Fibroblast of lung (primary cell): ENCODE measurements at places on chromosomes 5 and 9. TPM values are rescaled to one million over a fixed set of nuclear protein-coding genes. Genes with fewer than 3 reads are reported as not detected.

The PIK3R1 gene
- total RNA-seq: 25.2 and 36.3 TPM in 2 replicates

The HTR4 gene
- not detected in 2 replicates for total RNA-seq

The UGT3A2 gene
- total RNA-seq: not detected in 2 replicates

The GKAP1 gene
- total RNA-seq: 2.6 TPM in 2 replicates

The MSX2 gene
- 1.0 and 1.3 TPM in 2 replicates for total RNA-seq

The GDF9 gene
- total RNA-seq: under 0.01 and 0.17 TPM in 2 replicates

The GPR21 gene
- 0.66 and 1.0 TPM in 2 replicates for total RNA-seq

The GABRA1 gene
- not detected in 2 replicates for total RNA-seq

The PHF24 gene
- total RNA-seq: under 0.01 and 0.17 TPM in 2 replicates

The CARTPT gene
- total RNA-seq: not detected in 2 replicates

GRCh38 chr5:72021651-72022357, 85.5 kb upstream of the MAP1B start:
- DNase-seq: no peak

- peak; percentile 12 for DNase-seq
Observed at GRCh38 chr9:31136524-31136923, 1247.9 kb upstream of the ACO1 start.

- DNase-seq: no peak
Observed at GRCh38 chr9:23822261-23823169, 3.5 kb downstream of the ELAVL2 start.

GRCh38 chr9:83379045-83379444, 159.2 kb downstream of the FRMD3 start:
- no peak for DNase-seq

- DNase-seq: no peak
Observed at GRCh38 chr5:68268101-68268851, 52.7 kb downstream of the PIK3R1 start.

DNA sequence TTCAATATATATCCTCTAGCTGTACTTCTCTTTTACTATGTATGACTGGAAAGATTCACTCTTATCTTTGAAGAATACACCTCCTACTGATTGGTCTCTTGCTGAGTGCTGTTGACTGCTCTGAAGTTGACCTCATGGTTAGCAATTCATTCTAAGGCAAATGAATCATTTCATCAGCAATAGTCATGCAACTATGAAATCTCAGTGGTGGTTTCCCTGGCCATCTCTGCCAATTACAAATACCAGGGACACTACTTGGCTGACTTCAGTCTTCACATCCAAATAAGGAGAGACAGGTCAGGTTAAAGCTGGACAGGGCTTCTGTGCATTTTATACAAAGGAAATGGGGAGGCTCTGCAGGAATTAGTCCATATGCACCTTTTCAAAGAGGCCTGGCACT, 333.5 kb upstream of the ACTBL2 start:
- DNase-seq: peak; percentile 99

DNA sequence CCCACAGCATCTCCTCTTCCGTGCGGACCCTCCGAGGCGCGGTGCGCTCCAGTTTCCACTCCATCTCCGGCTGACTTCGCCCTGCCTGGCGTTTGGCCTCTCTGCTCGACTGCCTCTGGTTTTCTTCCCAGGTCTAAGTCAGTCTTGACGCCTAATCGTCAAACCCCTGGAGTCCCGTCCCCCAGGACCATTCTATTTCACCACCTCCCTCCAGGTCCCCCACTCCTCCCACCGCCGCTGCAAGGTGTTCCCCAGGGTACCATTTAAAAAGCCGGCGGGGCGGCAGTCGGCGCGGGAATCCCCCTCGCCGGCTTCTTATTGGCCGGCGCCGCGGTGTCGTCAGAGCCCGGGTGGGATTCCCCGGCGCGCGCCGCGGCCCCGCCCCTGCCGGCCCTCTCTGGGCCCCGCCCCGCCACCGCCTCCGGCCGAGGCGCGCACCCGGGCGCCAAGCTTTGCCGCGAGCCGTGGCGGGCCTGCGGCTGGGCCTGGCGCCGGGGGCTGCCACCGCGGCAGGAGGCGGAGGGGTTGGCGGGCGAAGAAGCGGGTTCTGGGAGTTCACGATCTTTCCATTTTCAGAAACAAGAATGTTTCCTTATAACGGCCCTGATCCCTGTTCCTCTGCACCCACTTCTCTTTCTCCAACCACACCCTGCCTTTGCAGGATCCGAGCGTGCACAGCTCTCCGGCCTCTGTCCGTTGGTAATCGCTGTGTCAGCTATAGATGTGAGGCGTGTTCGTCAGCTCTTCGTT, at the start of gene CDC20B:
CDC20B (minus strand) TSS at position 241 of the 750 bp plus-strand sequence; CDS start at position 64, 177 bp downstream.
- DNase-seq: peak; percentile 60

DNA sequence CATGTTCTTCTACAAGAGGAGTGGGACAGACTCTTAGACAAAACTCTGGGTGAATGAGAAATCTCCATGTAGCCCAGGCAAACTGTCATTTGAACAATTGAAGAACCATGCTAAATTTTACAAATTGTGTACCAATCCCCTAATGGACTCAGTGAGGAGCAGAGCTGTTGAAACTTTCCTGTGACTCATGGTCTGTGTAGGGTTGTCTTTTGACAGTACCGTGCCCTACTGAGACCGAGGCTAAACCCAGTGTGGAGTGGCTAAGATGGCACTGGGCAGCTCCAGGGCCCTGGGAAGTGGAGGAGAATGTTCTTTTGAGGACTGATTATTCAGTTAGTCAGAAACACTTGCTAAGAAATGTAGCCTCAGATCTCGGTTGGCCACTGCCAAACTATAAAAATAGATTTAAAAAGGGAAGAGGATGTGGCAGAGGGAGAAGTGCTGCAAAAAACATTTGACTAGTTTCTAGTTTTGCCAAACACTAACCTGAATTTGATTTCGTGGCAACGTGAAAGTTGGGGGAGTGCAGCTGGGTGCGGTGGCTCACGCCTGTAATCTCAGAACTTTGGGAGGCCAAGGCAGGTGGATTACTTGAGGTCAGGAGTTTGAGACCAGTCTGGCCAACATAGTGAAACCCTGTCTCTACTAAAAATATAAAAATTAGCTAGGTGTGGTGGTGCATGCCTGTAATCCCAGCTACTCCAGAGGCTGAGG, 24.7 kb downstream of the POU4F3 start:
- no peak for DNase-seq

DNA sequence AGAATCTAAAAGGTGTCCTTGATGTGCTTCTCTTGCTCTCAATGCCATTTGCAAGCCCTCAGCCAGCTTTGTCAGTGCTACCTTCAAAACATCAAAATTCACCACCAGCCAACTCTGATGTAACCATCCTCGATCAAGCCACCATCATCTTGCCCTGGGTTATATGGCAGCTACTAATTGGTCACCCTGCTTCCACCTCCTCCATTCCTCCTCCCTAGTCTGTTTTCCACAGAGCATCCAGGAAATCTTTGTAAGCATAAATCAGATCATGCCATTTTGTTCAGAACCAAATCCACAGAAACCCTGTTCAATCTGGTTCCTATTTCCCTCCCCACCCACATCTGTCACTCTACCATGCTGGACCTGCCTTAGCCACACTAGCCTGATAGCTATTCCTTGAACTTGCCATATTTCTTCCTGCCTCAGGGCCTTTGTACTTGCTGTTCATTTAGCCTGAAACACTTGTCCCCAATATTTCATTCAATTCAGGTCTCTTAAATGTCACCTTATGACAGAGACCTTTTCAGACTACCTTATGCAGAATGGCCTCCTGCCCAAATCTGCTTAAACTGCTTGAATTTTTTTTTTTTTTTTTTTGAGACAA, 1.9 kb upstream of the B4GALT1 start:
- no peak for DNase-seq

DNA sequence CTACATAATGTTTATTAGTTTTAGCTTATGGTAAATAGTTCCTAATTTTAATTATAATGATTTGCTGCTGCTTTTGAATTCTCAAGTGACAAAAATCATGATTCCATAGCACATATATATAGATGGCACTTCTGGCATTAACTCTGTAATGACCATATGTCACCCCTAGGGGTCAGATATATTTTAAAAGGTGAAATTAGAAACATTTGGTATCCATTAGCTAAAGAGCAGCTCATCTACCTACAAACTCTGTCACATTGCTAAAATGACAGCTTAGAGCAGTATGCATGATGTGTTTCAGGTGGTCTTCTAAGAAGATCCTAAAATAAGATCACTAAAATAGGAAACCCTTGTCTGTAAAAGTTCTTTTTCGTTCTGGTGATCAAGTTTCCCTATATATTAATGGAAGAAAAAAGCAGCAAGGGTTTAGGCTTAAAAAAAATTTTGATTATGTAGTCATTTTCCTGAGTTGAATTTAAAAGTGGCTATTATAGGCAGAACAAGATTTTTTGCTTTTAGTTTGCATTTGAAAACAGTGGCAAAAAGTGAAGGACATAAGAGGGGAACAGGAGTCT, 157.7 kb upstream of the POU5F2 start:
- DNase-seq: no peak

DNA sequence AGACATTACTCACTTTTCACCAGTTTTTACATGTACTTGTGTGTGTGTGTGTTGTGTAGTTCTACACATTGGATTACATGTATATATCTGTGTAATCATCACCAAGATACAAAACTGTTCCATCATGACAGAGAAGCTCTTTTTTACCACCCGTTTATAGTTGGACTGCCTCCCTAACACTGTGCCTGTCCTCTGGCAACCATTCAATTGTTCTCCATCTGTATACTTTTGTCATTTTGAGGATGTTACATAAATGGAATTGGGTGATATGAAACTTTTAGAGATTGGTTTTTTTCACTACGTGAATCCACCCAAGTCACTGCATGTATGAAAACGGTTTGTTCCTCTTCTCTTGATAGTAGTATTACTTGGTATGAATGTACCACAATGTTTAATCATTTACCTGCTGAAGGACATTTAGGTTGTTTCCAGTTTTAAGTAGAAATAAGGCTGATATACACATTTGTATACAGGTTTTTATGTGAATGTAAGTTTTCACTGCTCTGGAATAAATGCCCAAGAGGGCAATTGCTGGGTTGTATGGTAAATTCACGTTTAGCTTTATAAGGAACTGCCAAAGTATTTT, 126.2 kb downstream of the MAPKAP1 start:
- no peak for DNase-seq

DNA sequence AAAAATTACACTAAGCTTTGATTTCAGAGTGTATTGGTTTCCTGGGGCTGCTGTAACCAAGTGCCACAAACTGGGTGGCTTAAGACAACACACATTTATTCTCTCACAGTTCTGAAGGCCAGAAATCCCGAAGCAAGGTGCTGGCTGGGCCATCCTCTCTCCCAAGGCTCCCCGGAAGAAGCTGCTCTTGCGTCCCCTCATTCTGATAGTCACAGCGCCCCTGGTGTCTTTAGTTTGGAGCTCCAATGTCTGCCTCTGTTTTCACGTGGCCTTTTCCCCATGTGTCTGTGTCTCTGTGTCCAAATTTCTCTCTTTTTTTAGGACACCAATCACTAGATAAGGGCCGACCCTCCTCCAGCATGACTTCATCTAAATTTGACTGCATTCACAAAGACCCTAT, 56.7 kb downstream of the ROPN1L start:
- DNase-seq: no peak

DNA sequence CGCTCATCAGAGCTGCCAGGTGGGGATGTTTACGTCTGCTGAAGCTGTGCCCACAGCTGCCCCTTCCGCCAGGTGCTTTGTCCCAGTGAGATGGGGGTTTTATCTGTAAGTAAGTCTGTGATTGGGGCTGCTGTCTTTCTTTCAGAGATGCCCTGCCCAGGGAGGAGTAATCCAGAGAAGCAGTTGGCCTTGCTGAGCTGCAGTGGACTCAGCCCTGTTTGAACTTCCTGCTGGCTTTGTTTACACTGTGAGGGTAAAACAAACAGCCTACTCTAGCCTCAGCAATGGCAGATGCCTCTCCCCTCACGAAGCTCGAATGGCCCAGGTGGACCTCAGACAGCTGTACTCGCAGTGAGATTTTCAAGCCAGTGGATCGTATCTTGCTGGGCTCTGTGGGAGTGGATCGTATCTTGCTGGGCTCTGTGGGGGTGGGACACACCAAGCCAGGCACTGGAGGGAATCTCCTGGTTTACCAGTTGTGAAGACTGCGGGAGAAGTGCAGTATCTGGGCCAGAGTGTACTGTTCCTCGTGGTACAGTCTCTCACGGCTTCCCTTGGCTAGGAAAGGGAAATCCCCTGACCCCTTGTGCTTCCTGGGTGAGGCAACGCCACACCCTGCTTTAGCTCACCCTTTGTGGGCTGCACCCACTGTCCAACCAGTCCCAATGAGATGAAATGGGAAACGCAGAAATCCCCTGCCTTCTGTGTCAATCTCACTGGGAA, 530.1 kb upstream of the DMAC1 start:
- DNase-seq: no peak

DNA sequence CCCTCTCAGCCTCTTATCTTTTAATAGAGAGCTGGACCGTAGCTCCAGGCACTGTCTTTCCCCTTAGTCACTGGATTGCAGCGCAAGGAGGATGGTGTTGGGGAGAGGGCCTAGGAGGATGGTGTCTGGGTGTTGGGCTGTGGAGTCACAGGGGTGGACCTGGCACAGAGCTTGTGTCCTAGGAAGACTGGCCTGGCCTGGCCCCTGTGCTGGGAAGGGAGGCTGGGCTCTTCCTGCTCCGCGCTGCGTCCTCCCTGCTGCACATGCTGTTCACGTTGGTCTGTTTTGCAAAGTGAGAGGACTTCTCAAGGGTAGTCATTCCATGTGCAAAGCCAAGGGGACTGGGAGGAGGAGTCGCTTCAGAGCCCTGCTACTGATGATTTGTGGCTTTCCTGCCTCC, 123.9 kb downstream of the EHMT1 start:
- DNase-seq: no peak

DNA sequence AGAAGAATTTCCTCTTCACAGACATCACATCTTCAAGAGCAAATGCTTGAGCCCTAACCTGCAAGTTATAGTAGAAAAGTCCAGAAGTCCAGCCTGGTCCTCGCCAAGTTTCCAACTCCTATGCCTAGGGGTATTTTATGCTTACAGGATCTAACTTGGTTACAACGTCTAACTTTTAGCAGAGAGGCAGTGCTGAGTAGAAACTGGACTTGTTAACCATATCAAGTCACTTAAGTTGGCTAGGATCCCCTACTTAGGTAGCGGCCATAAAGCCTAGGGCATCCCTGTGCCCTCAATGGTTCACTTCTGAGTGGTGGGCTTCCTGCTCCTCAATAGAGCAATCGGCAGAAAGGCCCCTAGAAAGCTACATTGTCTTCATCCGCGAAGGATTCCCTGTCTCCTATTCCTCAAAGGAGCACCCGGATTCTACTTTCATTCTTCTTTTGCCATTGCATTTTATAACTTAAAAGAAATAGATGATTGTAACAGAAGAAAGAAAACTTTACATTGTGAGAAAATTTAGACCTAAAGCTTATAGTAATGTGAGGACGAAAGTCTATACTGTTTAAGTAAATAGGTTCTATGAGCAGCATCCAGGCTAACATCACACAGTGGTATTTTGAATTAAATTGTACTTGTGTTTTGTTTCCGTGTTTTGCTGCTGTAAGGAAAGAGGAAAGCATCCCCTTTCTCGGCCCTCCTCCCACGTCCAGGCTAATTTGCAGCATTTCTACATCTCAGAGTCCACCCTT, 1.3 kb upstream of the MTAP start:
- DNase-seq: no peak

GRCh38 chr5:14595189-14595588, 13.6 kb downstream of the OTULINL start:
- no peak for DNase-seq

- DNase-seq: no peak
Observed at GRCh38 chr5:10301266-10301665, 6.4 kb downstream of the CMBL start.

- DNase-seq: no peak
Observed at GRCh38 chr5:77156379-77156778, 54.1 kb upstream of the PDE8B start.

GRCh38 chr5:174723315-174723978, 935 bp upstream of the MSX2 start:
- DNase-seq: no peak

GRCh38 chr9:130286072-130286770, 20.7 kb downstream of the HMCN2 start:
- DNase-seq: no peak
